Panc1 (cell line): ENCODE measurements at places on chromosomes 6 and 20. TPM values are rescaled to one million over a fixed set of nuclear protein-coding genes. Genes with fewer than 3 reads are reported as not detected.

Gene SOBP
- 9.0 TPM for total RNA-seq

Gene CYP24A1
- total RNA-seq, result 3.0 TPM

DNA sequence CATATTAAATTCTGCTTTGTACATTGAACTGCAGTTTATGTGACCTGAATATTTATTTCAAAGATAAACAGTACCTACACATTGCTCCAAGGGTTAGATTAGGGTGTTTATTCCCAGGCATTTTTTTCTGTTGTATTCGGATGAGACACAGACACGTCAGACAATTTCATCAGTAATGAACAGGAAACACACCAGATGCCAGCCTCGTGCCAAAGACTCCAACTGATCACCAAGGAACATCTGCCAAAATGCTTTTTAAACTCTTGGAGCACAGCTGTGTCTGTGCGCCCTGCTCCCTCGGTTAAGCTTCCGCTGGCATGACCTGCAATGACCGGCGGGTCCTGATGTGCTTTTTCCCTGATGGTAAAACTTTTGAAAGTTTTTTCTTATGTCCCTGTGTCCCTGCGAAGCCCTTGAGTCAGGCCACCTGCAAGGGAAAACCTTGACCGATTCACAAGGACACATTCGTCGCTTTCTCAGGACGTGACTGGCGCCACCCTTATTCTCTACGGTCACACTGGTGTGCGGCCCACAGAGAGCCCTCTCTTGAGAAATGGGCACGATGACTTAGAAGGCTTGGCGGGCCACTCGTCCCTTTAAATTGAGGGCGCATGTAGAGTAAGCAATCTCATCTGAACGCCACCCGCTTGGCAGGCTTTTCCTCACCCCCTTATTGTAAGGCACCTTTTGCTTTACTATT is 173.9 kb downstream of the QKI start:
- no peak for DNase-seq

- no peak for DNase-seq
Measured at GRCh38 chr6:28711788-28712341, 186.2 kb downstream of the GPX5 start.

GRCh38 chr20:39643292-39643691 is 681.1 kb downstream of the DHX35 start:
- no peak for DNase-seq

Gene RIPOR2
- total RNA-seq, result 0.54 TPM

Gene BPIFB1
- 0.10 TPM for total RNA-seq

Gene TREML2
- not detected for total RNA-seq

- no peak for DNase-seq
Measured at GRCh38 chr20:40148886-40149285, 540.1 kb downstream of the MAFB start.

GRCh38 chr6:11198663-11199603 is 33.5 kb downstream of the NEDD9 start:
- no peak for DNase-seq

Gene C20orf96
- 20.5 TPM for total RNA-seq

Gene STMND1
- total RNA-seq, result not detected

GRCh38 chr6:37517411-37517812 is 17.7 kb upstream of the CCDC167 start:
- DNase-seq, result no peak

DNA sequence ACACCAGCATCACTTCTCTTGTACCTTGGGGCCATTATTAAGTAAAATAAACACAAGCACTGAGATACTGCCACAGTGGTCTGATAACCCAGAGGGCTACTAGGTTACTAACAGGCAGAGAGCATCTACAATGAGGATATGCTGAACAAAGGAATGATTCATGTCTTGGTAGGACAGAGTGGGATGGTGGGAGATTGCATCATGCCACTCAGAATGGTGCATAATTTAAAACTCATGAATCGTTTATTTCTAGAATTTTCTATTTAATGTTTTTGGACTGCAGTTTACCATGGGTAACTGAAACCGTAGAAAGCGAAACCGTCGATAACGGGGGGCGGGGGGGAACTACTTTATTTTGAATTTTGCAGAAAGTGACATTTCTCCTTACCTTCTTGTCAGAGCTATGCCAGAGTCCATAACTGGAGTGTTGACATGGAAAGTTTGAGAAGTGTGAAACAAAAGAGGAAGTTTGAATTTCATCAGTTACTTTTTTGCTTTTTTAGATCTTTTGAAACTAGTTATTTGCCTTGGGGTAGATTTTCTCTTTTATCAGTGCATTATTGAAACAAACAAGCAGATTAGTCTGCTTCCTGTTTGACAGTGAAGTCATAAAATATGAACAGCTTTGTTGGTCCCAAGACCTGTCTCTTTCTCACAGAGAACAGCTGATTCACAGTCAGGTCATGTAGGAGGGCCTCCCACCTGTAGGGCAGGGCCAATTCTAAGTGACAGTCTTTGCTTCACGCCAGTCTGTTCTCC is 124.9 kb downstream of the KLHL32 start:
- no peak for DNase-seq

GRCh38 chr6:87905101-87905641 is 142.5 kb upstream of the SPACA1 start:
- DNase-seq, result no peak

Gene C6orf15
- not detected for total RNA-seq

- DNase-seq, result no peak
Measured at GRCh38 chr6:80382811-80383210, 276.3 kb downstream of the BCKDHB start.

Gene GCM1
- total RNA-seq, result not detected

GRCh38 chr20:43844778-43845614 is 69.7 kb upstream of the TOX2 start:
- DNase-seq, result peak; percentile 86

Gene SOX4
- 71.9 TPM for total RNA-seq

- no peak for DNase-seq
Measured at GRCh38 chr20:10476319-10476724, 41.2 kb downstream of the SLX4IP start.

- peak; percentile 25 for DNase-seq
Measured at GRCh38 chr6:15464211-15464725, 198.6 kb downstream of the DTNBP1 start.

Gene SDC4
- 93.3 TPM for total RNA-seq

GRCh38 chr20:39885975-39886649 is 802.9 kb downstream of the MAFB start:
- peak; percentile 17 for DNase-seq

DNA sequence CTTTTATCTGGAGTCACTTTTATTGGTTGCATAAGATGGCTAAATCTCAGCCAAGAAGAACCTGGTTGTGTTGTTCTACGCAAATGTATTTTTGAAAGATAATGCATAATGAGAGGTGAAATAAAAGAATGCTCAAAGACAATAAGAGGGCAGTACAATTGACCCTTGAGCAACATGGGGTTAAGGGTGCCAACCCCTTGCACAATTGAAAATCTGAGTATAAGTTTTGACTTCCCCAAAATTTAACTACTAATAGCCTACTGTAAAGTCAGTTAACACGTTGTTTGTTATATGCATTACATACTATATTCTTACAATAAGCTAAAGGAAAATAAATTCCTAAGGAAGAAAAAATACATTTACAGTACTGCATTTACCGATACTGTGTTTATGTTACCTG is 5.9 kb downstream of the RNF146 start:
- DNase-seq, result no peak

- DNase-seq, result no peak
Measured at GRCh38 chr6:75611011-75611701, 9.5 kb downstream of the SENP6 start.
